NCI-H1092 (cell line): ENCODE measurements at places on chromosomes 1 and 21.

- DNase-seq: no peak
Measured at GRCh38 chr1:5831600-5832335, 160.5 kb downstream of the NPHP4 start.

- no peak for DNase-seq
Measured at GRCh38 chr1:85122169-85122568, 73.9 kb upstream of the MCOLN3 start.

DNA sequence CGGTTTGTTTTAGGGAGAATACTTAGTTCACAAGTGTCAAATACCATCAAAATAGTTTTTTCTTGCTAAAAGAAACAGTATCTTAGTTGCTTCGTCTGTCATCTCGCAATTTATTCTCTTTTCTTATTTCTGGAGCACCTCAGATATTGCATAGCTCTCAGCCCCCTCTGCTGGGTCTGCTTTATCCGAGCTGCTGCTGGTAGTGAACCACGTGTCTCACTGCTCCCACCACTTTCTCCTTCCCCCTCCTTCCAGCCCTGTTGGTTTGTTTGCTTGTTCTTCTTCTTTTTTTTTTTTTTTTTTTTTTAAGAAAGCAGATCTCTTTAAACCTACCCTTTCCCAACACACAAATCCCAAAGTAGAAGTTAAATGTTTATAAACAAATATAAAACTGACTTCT is 170.8 kb downstream of the EDEM3 start:
- no peak for DNase-seq

DNA sequence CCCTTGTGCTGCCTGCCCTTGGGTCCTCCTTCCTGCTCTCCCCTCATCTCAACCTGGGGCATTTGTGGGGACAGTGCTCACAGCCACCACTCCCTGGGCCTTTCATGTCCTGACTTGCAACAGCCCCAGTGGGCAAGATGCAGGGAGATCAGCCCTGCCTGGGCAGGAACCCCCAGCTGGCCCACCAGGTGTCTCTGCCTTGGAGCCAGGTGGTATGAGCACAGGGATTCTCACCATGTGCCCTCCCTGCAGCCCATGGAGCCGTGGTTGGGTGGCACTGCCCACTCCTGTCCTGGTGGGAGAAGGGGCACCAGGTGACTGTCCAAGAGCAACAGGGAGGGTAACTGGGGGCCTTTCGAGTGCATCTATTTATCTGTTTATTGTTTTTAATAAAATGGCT is 100.4 kb downstream of the AJAP1 start:
- no peak for DNase-seq

- no peak for DNase-seq
Measured at GRCh38 chr1:167333703-167334102, 113.0 kb downstream of the POU2F1 start.

DNA sequence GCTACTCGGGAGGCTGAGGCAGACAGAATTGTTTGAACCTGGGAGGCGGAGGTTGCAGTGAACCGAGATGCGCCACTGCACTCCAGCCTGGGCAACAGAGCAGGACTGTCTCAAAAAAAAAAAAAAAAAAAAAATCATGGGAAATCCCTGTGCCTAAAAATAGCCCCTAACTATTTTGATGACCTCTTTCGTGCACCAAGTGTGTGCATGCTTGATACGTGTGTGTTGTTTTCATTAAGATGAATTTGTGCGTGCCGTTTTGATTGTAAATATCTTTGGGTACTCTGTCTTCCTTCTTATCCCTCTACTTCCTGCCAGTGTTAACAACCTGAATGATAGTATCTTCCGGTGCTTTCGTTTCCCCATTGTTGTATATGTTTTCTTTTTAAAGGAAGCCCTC is 9.8 kb downstream of the CACYBP start:
- no peak for DNase-seq

DNA sequence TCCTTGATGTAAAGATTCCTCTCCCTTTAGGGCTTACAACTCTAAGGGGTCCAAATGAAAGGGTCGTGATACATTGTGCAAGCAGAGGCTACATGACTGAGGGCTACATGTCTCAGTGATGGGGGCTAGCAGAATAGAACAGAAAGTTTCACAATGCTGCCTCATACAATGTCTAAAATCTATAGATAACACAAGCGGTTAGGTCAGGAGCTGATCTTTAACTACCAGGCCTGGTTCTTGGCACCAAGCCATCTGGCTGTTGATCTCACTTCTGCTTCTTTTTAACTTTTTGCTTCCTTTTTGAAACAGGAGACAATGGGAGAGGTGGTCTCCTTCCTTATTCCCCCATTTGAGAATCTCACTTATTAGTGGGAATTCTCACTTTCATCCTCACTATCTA is 710.2 kb downstream of the AMY1C start:
- no peak for DNase-seq

DNA sequence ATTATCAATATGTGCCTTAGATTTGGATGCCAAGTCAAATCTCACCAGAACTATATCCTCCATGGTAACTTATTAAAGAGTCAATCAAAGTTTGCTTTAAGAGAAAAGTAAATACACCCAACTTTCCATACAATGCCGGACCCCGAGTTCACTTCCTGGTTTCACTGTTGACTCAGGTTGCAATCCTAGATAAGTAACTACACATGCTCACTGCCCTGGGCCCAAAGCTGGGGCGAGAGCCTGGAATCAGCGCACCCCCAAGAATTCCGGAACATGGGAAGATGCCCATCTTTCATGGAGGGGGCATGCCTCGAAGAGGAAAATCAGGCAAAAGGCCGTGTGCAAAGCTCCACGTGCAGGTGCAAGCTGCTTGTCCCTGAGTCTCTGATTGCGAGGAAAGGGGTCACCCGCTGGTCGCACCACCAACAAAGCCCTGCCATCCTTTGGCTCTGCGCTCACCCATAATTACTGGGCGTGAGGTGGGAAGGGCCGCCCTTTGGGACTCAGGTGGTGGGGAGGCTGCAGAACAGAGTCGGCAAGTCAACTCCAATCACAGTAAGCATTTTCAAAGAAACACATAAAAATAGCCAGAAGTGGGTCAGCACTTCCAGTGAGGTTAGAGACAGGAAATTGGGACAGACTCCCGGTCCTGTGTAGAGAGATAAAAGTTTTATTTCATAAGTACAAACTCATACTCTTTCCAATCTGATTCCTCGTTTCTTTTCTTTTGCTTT is 167.7 kb downstream of the TOMM20 start:
- DNase-seq: no peak

DNA sequence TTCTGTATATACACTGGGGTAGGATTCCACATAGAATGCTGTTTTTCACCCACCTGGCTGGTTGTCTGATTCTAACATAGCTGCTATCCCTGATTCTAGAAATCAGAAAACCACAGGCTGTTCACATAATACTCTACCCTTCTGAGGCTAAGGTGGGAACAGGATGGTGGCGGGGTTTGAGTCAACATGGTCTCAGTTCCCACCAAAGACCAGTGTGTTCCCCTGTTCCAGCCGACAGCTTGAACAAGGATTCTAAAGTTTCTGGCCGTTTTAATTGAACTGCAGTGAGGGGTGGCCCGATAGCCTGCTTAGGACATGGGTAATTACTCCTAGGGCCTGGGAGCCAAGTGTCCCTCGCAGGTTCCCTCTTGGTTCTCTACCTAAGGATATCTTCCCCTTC is 38.4 kb downstream of the PEX14 start:
- DNase-seq: no peak

DNA sequence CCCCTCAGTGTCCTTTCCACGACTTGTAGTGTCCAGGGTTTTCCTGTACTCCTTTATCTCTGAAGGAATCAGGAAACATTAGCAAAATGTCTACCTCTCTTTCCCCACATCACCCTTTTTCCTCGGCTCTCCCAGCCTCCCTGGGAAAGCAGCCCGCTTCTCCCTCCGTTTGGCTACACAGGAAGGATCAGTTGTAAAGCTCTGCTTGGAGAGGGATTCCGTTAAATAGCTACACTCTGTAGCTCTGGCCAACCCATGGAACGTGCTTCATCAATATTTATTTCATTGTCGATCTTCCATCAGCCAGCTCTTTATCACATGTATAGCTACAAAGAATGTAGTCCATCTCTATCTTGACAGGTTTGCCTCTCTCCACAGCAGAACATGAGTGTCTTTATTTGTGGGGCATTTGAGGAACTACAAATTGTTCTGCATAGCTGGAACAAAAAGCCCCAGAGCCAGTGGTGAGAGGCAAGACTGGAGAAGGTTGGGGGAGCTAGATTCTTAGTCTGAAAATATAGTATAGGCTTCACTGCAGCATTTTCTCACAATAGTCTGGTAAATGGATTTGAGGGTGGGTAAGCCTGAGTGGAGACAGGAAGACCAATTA is 191.8 kb downstream of the SLC35F3 start:
- no peak for DNase-seq

GRCh38 chr1:94768036-94768435 is 52.1 kb upstream of the SLC44A3 start:
- DNase-seq: no peak

GRCh38 chr1:173418107-173418985 is 58.8 kb upstream of the PRDX6 start:
- no peak for DNase-seq

DNA sequence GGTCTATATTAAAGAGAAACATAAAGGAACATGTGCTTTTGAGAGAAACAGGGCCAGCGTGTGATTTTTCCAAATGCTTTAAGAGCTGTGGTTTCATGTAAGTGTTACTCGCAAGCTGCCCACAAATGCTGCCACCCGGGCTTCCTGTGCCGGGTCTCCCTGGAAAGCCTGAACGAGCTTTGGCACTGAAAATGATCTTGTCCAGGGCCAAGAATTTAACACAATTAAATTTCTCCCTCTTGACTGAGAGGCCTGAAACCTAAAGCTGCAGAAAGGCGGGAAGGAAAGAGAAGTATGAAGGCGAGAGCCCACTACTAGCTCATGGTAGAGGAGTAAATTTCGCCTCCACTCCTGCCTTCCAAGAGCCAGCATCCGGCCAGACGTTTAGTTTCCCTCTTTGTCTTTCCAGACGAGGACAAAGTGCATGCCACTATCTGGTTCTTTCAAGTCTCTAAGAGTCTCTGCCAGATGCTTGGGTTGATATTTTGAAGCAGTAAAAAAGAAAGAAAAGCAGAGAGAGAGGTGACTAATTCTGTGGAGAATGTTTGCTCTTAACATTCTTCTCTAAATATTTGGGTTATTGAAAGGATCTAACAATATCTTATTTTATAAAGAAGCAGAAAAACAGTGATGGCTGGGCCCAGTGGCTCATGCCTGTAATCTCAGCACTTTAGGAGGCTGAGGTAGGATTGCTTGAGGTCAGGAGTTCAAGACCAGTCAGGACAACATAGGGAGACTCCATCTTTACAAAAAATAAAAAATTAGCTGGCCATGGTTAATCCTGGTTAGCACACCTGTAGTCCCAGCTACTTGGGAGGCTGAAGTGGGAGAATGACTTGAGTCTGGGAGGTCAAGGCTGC is 100.0 kb upstream of the HNRNPU start:
- DNase-seq: peak; percentile 17

DNA sequence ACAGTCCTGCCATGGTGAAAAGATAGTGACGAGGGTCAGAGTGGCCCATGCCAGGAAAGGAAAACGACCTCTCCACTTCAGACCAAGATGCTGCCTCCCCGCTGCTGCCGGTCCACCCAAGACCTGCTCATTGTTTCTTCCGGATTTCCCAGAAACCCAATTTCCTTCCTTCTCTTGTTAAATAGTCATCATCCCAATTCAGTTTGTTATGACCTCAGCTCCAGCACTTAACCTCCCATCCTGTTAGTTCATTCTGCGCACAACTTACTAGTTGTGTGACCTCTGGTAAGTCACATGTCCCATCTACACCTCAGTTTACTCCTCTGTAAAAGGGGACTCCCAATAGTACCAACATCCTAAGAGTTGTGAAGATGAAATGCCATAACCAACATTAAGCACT is 29.9 kb upstream of the PPP1R15B start:
- no peak for DNase-seq

DNA sequence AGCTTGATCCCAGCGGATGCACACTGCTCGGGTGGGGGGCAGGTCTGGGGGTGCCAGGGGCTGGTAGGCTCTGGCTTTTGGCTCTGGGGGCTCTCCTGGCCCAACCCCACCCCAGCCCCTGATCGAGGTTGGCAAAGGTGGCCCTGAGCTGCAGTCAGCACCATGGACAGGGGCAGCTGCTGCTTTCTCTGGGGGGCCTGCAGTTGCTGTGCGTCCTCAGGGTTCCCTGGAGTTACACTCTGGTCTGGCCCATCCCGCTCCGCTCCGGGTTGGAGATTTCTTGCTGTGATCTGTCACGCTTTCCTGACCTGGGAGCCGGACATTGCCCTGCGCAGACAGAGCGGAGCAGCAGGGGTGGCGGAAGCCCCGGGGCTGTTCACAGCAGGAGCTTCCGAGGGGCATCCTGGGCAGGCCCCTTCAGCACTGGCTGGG is 8.0 kb upstream of the PLCH2 start:
- no peak for DNase-seq

- DNase-seq: no peak
Measured at GRCh38 chr1:156154317-156154749, 948 bp downstream of the SEMA4A start.

DNA sequence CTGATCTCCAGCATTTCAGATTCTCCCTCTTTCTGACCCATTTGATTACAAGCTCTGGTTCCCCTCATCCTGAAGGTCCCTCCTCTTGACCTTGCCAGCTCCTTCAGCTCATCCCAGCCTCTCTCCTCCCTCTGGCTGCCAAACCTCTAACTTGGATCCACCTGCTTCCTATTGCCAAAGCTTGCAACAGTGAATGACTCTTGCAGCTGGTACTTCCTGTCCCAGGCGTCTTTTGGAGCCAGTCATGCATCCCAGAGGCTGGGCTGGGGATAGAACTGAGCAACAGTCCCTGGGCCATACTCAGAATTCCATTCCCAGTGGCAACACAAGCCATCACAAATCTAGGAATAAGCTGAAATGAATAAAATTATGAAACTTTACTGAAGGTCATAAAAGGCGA is 27.7 kb upstream of the SPOCD1 start:
- no peak for DNase-seq

GRCh38 chr1:147700042-147701006 is 30.0 kb upstream of the ACP6 start:
- peak; percentile 73 for DNase-seq

- no peak for DNase-seq
Measured at GRCh38 chr1:231601824-231602672, 24.5 kb upstream of the DISC1 start.

- no peak for DNase-seq
Measured at GRCh38 chr1:157095091-157095490, 4.5 kb downstream of the ETV3L start.

GRCh38 chr1:111192074-111192473 is 8.4 kb downstream of the DENND2D start:
- DNase-seq: no peak

GRCh38 chr1:173775578-173776226 is 48.8 kb upstream of the DARS2 start:
- no peak for DNase-seq

GRCh38 chr1:167770127-167770526 is 48.3 kb downstream of the MPZL1 start:
- no peak for DNase-seq
